Midbrain (tissue), 1 donor: ENCODE measurements at places on chromosomes 4 and X.

GRCh38 chr4:139774759-139775487 lies 109.3 kb downstream of the MGST2 start:
- DNase-seq = no peak

GRCh38 chr4:74376888-74377483 lies 12.0 kb downstream of the EREG start:
- DNase-seq = peak; percentile 14

- DNase-seq = no peak
Measured at GRCh38 chr4:83974111-83974780, 438.3 kb downstream of the GPAT3 start.

DNA sequence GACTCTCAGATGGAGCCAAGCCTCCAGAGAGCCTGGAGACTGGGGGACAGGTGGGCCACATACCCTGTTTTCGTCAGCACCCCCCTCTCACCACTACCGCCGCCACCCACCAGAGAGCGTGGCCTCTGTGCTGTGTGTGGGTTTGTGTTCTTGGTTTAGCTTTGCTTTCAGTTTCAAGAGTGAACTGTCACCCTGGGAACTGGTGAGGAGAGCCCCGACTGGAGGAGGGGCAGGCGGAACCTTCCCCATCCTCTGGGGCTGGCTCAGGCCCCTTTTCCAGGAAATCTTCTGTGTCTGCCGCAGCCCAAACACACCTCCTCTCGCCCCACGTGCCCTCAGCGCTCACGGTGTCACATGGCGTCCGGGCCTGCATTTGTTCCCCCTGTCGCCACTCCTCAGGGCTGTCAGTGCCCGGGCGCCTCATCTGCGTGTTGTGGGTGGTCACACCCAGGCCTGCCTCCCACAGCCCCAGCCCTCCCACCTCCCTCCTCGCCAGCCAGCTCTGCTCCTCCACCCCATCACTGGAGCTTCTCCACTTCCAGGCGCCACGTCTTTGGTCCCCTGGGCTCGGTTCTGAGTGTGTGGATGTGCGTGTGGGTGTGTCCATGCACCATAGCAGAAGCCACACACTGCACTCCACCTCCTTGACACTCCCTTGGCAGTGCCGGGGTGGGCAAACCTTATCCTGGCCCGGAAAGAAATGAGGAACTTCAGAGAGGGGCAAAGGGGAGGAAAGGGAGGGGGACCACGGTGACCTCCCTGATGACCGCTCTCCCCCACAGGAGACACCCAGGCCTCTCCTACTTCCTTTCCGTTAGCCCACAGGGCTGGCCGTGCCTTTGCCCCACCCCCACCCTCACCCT lies 27.8 kb downstream of the ELF4 start:
- DNase-seq = no peak

DNA sequence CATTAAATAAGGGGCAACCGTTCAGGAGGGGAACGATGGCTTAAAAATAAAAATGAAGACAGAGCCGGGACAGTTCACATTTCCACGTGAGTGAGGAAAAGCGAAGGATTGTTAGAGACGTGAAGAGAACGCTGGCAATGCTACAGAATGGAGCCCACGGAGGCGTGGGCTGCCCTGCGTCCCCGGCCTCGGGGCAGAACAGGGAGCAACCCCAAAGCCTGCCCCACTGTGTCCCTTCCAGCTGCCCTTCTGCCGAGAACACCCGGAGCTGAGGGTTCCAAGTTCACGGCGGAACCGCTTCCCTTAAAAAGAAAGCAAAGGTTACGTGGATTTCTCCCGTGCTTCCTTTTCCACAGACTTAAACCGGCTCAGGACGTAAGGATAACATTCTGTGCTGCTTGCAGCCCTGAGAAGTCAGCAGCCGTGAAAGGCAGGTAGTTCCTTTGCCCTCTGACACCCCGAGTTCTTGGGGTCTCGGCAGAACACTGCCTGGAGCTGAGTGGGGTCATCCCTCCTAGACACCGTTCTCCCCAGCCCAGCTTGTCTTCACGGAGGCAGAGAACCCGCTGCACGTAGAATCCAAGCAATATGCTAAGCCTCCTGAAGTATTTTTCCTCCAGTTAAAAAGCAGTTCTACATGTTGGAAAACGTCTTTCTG lies 14.2 kb downstream of the DHRSX start:
- no peak for DNase-seq

DNA sequence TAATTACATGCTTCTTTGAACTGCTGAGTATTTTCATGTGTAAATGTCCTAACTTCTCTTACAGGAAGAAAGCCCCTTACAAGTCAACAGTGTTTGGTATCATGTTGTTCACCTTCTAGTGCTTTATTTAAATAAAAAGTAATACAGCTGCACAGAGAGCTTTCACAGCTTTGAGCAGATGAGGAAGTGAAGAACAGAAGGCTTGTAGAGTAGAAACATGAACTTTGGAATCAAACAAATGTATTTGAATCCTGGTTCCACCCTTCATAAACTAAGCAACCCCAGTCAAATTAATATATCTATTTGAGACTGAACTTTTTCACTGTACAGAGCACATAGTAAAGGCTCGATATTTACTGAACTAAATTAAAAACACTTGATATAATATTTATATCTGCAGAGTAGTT lies 120.5 kb downstream of the CAMK2D start:
- no peak for DNase-seq

GRCh38 chr4:66911880-66912279 lies 633.4 kb downstream of the CENPC start:
- DNase-seq = no peak
